ENCODE measurements at places on chromosomes 7 and 10. TPM values are rescaled to one million over a fixed set of nuclear protein-coding genes. Genes with fewer than 3 reads are reported as not detected.

Gene CCDC3
- not detected for total RNA-seq

Gene WEE2
- not detected for total RNA-seq

Gene MMRN2
- total RNA-seq = not detected

DNA sequence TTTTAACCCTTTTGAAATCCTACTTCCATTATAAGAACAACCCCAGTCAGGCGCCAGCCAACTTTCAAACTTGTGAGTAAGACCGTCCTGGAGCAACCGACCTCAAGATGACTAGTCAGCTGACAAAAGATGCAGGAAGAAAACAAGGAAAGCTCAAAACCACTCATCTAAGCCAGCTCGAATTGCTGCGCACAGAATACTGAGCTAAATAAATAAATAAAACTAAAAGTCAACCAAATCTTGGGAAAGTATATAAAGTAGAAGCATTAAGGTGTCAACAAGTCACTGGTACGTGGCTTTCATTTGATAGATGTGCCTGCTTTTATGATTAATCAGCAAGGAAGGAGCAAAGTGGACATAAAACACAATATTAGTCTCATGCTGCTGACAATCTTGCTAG is 1269.8 kb downstream of the XPNPEP1 start:
- no peak for DNase-seq

- DNase-seq = no peak
Measured at GRCh38 chr10:116909307-116909706, 60.0 kb downstream of the ENO4 start.

DNA sequence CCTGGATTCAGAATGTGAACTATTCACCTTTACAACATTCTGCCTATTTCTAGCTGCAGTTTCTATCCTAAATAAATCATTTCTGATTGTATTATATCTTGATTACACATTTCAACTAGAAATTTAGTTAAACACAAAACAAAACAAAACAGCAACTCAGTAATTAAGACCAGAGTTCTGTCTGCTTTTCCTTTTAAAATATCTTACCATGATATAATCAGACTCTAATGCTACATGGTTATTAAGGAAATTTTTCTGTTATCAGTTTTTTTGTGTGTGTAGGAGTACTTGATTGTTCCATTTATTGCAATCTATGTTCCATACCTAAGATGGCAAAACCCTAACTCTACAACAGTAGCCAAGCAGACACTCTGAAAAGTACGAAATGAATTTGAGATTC is 663.3 kb downstream of the NRG3 start:
- DNase-seq = no peak

- no peak for DNase-seq
Measured at GRCh38 chr10:61890430-61890829, 11.1 kb upstream of the ARID5B start.

DNA sequence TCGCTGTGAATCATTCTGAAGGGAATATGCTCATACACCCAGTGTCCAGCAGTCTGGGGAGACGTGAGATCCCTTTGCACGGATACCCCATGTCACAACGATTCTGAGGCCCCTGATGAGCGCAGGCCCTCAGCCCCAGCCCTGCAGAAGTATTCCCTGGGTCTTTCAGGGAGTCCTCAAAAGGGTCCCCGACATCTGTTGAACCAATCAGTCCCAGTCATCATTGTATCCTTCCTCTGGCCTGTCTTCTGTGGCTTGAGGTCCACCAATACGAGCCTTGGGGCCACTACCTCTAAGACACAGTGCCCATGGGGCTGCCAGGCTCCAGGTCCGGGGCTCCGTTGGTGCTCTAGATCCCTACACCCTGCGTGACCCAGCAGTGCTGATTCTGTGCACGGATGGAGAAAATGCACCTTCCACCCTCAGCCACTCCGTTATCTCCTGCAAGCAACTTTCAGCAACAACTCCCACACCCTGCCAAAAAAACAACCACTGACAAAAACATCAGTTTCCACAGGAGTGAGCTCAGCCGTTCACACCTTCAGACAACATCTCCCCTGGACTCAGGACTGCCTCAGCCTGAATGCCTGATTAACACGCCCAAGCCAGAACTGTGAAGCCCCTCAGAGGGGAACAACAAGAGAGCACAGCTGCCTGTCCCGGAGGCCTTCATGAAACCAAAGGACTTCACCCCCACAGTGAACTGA is 46.9 kb upstream of the KDM7A start:
- no peak for DNase-seq

All from OCI-LY7 (cell line).